ENCODE measurements at places on chromosomes 12 and 14. TPM values are rescaled to one million over a fixed set of nuclear protein-coding genes. Genes with fewer than 3 reads are reported as not detected.

SARNP gene
- 95.0 TPM for total RNA-seq

GRCh38 chr14:102786768-102787167 is 9.5 kb downstream of the TRAF3 start:
- DNase-seq, result no peak

DNA sequence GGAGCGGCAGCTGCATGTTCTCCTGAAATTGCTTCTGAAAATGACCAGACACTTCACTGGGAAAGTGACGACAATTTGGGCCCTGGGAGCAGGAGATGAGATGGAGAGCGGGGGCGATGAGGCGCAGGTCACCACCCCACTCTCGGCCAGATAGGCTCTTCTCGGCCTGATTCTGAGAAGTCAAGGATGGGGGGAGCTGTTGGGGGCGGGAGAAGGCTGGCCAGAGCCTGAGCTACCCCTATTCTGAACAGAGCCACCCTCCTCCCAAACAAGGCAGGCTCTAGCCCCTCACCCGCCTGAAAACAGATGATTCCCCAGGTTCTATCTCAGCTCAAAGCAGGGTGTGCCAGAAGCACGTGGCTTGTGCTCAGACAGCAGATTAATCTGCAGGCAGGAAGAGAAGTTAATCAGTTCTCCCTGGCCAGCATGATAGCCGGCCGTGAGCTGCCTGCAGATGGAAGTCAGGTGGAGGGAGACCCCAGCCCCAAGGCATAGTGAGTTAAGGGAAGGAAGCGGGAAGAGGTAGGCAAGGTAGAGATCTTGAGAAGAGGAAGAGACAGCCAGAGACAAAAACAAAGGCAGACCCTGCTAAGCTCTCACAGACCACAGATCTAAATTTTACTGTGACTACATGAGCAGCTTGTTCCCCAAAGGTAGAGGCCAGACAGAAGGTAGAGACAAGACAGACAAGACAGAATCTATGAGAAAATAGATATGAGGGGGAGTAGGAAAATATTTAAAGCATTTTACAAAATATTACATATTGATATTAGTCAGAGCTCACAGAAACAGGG is 10.9 kb upstream of the TAC3 start:
- DNase-seq, result no peak

MFAP5 gene
- total RNA-seq, result not detected
